Stimulated activated CD8-positive, alpha-beta memory T cell treated with anti-CD3 and anti-CD28 coated beads, Interleukin-7, amount 100 ng/mL, for 1 hour (primary cell): ENCODE measurements at places on chromosomes 7 and 10.
A peak's percentile ranks its signal among the peaks of the same experiment; 100 is the strongest.

DNA sequence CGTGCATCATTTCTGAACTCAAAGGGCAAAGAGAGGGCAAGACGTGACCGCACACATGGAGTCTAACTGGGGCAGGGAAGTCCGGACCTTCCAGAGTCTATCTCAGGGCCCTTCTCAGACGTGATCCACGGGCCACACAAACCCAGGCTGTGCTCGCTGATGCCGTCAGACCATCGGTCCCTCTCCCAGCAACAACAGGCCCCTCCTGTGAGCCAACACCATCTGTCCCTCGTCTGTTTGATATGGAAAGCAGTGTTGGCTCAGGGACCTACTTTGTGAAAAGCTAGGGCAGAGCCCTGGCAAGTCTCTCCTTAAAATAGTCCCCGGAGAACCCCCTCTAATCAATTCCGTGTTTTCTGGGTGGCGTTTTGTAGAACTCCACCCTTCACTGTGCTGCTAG is 208.8 kb downstream of the TCERG1L start:
- DNase-seq = no peak

DNA sequence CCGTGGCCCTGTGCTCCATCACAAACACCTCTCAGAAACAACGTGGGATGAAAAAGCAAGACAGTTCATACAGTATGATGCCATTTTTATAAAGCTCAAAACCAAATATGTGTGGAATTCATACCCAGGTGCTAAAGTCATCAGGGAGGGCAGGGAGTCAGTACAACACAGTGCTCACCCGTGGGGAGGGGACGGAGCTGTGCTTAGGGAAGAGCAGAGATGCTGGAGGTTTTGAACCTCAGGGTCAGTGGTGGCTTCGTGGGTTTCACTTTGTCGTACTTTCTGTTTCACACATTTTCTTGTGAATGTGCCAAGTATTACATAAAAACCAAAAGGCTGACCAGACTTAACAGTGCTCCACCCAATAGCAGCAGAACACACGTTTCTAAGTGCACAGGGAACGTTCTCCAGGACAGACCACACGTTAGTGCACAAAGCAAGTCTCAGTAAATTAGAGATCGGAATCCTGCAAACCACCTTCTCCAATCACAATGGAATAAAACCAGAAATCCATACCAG is 21.2 kb downstream of the ZMIZ2 start:
- no peak for DNase-seq

- no peak for DNase-seq
These were observed 4.2 kb downstream of the GTPBP4 start for GRCh38 chr10:992467-992866.

DNA sequence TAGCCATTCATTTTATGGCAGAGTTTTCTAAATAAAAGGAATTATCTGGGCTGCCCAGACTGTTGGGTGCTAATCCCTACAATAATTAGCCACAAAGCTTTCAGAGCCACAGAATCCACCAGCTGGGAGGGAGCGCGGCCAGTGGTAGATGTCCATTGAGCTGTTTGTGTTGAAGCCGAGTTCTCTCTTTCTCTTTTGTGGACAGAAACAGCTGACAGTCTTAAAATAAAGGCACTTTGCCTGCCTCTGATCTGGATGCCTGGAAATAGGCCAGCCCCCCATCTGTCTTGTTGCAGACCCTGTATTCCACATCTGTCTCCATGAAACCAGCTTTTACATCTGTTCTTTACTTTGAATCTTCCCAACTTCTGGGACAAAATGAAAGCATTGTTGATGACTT is 66.1 kb downstream of the MTPN start:
- no peak for DNase-seq

GRCh38 chr10:80090121-80090520 is 11.7 kb downstream of the TMEM254 start:
- no peak for DNase-seq

DNA sequence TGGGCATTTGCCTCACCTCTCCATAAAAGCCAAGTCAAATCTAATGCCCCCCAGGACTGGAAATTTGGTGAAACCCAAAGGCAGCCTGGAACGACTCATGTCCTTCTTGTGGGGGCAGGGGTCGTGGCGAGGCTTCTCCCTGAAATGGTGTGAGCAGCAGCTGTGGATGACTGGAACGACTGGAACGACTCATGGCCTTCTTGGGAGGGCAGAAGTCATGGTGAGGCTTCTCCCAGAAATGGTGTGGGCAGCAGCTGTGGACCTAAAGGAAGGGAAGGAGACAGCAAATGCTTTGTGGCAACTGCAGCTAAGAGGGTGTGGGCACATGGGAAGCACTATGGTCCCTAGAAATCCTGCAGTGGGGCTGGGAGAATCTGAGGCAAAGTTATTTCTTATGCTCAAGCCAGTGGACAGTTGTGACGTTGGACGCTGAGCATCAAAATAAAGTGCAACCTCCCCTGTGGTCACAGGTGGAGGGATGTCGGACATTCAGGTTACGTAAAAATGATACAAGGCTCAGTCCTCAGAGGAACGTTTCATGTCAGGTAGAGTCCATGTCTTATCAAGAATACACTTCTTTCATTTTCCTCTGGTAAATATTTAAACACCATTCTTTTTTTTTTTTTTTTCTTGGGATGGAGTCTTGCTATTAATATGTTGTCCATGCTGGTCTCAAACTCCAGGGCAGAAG is 107.0 kb upstream of the KIF5B start:
- DNase-seq = no peak

DNA sequence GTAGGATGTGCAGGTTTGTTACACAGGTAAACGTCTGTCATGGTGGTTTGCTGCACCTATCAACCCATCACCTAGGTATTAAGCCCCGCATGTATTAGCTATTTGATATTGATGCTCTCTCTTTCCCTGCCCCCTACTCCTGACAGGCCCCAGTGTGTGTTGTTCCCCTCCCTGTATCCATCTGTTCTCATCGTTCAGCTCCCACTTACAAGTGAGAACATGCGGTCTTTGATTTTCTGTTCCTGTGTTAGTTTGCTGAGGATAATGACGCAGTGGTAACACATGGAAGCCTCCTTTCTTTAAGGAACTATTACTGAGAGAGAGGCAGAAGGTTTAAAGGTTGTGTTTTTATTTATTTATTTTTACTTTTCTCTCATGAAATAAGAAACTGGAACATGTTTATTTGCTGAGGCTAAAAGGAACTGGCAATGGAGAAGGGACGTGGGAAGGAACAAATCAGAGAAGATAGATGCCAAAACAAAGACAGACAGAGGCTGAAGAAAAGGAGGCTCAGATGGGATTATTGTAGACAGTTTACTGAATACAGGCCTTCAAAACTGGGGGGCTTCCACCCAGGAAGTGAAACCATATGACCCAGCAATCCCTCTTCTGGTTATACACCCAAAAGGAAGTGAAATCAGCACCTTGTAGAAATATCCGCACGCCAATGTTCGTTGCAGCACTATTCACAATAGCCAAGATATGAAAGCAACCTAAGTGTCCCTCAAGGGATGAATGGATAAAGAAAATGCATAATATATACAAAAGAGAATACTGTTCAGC is 556.3 kb downstream of the GRM8 start:
- no peak for DNase-seq

DNA sequence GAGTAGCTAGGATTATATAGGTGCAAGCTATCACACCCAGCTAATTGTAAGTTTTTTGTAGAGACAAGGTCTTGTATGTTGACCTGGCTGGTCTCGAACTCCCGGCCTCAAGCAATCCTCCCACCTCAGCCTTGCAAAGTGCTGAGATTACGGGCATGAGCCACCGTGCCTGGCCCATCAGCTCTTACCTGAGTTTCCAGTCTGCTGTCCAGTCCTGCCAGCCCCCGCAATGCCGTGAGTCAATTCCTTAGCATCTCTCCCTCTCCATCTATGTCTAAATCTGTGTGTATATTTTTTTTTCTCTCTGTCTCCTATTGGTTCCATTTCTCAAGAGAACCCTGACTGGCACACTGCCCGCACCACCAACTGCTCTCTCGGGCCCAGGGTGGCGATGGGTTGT is 127.6 kb downstream of the ACTR3B start:
- no peak for DNase-seq

GRCh38 chr7:33725111-33726025 is 180.0 kb upstream of the BMPER start:
- no peak for DNase-seq

GRCh38 chr7:77759294-77759889 is 38.8 kb downstream of the TMEM60 start:
- DNase-seq = peak; percentile 45

DNA sequence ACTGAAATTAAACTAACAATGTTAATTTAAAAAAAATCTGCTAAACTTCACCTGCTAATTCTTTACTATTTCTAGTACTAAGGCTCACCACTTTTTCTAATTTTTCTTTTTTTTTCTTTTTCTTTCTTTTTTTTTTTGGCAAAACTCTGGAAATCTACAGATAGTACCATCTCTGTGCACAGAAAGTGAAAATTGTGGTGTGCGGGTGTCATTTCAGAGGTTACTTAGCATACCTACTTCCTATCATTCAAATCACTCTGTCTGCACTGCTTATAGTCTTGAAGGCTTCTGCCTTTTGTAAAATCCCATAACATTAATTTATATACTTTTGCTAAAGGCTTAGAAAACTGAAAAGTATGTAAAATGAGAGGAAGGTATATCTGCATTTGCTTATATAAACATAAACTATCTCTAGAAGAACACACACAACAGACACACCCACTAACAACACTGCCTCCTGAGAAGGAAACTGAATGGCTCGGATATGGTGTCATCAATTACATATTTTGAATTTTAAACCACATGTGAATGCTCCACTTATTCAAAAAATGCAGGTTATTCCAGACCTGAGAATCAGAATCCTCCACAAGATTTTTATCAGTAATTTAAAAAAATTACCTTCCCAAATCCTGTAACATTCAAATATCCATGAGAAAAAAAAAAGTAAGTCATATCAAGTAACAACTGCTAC is 229.5 kb downstream of the PARD3 start:
- DNase-seq = no peak

- no peak for DNase-seq
These were observed 256.7 kb upstream of the LYZL1 start for GRCh38 chr10:29032169-29032568.

GRCh38 chr7:92071032-92071431 is 63.2 kb downstream of the CYP51A1 start:
- no peak for DNase-seq

DNA sequence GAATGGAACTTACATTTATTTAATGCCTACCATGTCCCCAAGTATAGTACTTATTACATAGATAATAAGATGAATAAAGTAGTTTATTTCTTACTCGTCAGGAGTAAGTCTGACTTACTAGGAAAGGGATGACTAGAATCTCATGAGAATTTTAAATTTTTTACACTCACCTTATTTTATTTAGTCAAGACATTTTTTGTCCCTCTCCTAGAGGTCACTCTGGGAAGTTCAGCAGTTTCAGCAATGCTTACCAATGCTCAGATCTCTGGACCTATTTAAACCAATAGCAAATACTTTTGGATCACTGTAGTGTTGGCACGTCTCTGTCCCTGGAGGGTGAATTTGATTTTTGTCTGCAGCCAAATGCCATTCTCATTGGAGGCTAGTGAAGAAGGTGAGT is 10.7 kb upstream of the ACTA2 start:
- DNase-seq = no peak

DNA sequence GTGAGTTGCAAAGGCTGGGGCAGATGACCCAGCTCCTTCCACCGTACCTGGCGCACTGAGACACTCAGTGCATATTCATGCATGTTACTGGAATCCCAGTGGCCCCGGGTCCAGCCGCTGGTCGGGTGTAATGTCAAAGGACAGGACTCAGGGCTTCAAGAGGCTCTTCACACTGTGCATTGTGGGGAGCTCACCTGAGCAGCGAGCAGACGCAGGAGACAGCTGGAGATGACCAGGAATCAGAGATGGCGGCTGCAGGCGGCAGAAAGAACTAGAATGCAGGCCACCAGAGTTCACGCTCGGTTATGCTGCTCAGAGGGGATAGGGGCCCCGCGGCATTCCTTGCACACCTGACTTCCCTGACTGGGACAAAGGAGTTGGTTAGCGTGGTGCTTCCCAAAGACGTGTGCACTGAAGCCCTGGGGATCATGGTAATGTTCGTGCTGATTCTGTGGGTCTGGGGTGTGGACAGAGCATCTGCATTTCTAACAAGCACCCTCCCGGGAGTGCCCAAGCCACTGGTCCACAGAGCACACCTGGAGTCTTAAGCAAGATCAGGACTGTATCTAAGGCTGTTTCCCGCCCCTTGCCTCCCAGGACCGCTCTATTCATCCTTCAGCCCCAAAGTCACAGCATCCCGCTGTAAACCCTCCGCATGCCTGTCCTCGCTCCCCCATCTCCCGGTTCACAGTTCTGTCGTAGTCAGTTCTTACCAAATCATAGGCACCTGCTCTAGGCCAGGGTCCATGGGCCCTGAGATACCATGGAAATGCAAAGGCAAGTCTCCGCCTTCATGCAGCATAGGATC is 71.0 kb downstream of the MKI67 start:
- DNase-seq = no peak
